ENCODE measurements at places on chromosomes 7 and 10.

GRCh38 chr7:38881947-38882684 is 26.9 kb downstream of the VPS41 start:
- no peak for DNase-seq

- DNase-seq: no peak
Observed at GRCh38 chr7:140426130-140426529, 22.3 kb downstream of the RAB19 start.

GRCh38 chr10:132836832-132837540 is 51.0 kb upstream of the NKX6-2 start:
- peak; percentile 49 for DNase-seq

GRCh38 chr10:124716369-124716768 is 27.8 kb downstream of the FAM53B start:
- no peak for DNase-seq

GRCh38 chr7:95723583-95724180 is 48.7 kb upstream of the DYNC1I1 start:
- no peak for DNase-seq

GRCh38 chr7:29995652-29996051 is 6.1 kb upstream of the SCRN1 start:
- DNase-seq: no peak

DNA sequence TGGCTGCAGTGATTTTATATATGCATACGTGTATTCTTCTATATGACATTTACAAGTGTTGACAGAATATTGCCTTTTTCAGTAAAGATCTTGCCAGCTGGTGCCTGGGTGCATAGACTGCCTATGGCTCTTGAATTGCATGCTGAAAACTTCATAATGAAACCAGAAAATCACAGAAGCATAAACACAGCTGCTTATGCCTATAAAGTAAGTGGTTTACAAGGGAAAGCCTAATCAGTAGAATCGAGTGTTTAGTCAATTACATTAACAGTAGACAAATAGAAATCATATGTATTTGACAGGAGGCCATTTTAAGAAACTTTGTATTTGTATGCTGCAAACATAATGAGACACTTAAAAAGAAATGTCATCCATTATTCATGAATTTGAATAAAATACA is 82.5 kb downstream of the TMEM168 start:
- DNase-seq: no peak

GRCh38 chr10:24292304-24293293 is 83.7 kb downstream of the KIAA1217 start:
- DNase-seq: no peak

GRCh38 chr10:121437596-121437995 is 160.6 kb downstream of the FGFR2 start:
- no peak for DNase-seq

DNA sequence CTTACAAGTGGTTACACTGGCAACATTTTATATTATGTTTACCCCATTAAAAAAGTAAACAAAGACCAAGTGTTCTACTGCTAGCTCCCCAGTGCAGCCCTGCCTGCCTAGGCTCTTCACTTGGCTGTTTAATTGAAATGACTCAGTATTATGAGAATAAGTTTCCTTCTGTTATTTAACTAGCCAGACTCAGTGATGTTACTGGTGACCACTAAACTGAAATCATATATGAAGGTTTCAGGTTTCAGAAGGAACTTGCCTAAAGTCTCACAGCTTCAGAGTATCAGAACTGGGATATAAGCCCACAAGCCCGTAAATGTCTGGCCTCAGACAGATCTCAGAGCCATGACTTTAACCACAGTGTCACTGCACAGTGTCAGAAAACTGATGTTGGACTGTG is 66.8 kb upstream of the EXOC4 start:
- no peak for DNase-seq

GRCh38 chr7:140222814-140223213 is 46.0 kb upstream of the KDM7A start:
- DNase-seq: no peak

GRCh38 chr7:77197141-77197540 is 2.5 kb downstream of the FGL2 start:
- no peak for DNase-seq

- no peak for DNase-seq
Observed at GRCh38 chr10:49212783-49213182, 24.6 kb upstream of the TMEM273 start.

- no peak for DNase-seq
Observed at GRCh38 chr10:68032113-68032512, 43.0 kb downstream of the HERC4 start.

- no peak for DNase-seq
Observed at GRCh38 chr7:24283554-24283896, 465 bp upstream of the NPY start.

DNA sequence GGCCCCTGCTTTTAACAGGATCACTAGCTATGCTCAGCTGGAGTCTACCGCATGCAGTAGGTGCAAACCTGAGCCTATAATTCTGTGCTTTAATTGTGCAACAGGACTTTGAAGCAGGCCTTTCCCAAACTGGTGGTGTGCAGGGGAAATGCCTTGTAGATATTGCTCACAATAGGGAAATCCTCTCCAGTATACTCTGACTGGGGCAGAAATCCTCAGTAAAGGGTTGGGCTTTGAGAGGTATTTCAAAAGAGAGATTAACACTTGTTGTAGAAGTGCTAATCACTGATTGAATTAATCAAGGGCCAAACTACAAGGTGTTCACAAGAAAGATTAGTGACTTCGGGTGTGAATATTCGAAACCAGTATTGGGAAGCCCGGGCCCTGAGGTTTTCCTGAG is 58.5 kb upstream of the EXOC6 start:
- no peak for DNase-seq

GRCh38 chr10:82358486-82359099 is 483.6 kb downstream of the NRG3 start:
- no peak for DNase-seq

- DNase-seq: no peak
Observed at GRCh38 chr10:66931949-66932343, 6.1 kb downstream of the LRRTM3 start.

- DNase-seq: no peak
Observed at GRCh38 chr7:101537205-101537604, 91.9 kb downstream of the MYL10 start.

GRCh38 chr10:13765641-13766341 is 179.0 kb downstream of the PRPF18 start:
- no peak for DNase-seq

- DNase-seq: no peak
Observed at GRCh38 chr10:121137533-121137932, 286.4 kb downstream of the WDR11 start.

DNA sequence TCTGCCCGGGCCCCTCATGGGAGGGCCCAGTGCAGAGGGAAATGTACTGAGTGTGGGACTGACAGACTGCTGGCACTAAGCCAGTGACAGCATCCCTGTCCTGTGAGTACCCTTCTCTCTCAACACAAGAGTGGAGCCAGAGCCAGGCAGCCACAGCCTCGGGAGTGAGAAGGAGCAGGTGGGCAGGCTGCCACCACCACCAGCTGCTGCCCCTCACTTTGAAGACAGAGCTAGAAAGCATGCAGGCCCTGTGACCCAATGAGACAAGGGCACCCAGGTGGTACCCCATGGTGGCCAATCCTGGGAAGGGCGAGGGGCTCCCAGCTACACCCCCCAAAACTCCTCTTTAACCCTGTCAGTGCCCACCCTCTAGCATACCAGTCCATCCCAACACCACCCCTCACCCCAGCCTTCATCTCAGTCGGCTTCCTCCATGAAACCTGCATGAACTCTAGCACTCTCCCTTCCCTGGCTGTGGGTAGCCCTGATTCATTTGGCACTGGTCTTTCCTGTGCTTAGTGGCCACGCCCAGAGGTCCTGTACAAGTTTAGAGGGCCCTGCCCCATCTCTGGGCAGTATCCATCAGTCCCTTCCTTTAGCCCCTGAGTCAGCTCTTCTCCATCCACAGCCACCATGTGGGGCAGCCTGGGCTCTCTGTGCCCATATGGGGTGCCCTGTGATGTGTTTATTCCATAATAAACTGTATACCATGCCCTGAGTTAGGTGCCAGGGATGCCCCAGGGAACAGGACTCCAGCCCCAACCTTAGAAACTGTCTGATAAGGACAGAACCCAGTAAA is 207.0 kb upstream of the ZMIZ1 start:
- no peak for DNase-seq

GRCh38 chr7:29146057-29146706 is at the start of gene CPVL:
Gene CPVL, minus strand, starts transcription at chr7:29146537. Its CDS starts 25,476 bp downstream, at chr7:29121061.
- no peak for DNase-seq

DNA sequence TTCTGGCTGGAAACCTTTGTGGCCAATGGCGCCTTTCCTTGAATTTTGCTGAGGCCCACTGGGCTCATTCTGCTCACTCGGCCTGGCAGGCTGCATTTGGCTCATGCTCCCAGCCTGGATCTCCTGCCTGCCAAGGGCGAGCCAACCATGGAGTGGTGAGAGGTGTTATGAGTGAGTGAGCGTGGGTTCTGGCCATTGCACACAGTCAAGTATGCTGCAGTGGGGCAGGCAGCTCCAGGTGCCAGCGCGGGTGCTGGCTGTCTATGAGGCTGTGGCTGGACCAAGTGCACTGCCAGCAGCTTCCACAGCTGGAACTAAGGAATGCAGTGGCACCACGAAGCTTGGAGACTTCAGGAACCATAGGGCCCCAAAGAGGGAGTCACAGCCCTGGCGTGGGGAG is 42.2 kb upstream of the TUBB8 start:
- DNase-seq: no peak

DNA sequence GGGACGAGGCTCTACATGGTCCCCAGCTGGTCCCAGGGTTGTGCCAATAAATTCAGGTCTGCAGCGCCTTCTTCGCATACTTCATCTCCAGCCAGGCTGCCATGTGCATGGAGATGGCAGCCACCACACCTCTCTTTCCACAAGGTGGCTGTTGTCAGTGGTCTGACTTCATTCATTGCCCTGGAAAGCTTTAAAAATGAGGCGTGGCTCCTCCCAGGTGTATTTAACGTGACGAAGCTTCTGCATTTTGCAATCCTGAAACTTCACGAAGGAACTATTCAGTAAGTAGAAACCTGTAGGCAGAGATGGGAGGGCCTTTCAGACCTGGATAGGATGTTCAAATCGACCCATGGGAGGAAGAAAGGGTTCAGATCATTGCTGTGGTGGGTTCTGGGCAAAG is 53.7 kb downstream of the PFKFB3 start:
- DNase-seq: no peak

- no peak for DNase-seq
Observed at GRCh38 chr7:21656796-21657195, 114.0 kb downstream of the DNAH11 start.

- DNase-seq: no peak
Observed at GRCh38 chr10:75358132-75358531, 43.4 kb downstream of the ZNF503 start.

GRCh38 chr10:88045096-88045495 is 181.7 kb downstream of the PTEN start:
- no peak for DNase-seq

DNA sequence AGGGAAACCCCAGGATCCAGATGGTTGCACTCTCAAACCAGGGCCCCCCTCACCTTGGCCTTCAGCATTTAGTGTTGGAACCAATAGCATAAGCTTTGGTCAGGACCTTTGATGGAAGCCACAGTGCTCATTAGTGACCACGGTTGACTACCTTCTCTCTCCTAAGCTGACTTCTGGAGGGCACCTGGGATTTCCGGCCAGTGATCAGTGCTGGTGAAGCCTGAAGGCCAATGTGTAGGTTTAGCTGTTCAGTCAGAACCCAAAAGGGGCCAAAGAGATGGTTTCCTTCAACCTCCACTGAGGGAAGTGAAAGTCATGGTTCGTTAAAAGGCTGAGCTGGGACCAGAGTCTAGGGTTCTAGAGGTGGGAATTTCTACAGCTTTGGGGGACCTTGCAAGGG is 46.4 kb downstream of the TCF7L2 start:
- no peak for DNase-seq

DNA sequence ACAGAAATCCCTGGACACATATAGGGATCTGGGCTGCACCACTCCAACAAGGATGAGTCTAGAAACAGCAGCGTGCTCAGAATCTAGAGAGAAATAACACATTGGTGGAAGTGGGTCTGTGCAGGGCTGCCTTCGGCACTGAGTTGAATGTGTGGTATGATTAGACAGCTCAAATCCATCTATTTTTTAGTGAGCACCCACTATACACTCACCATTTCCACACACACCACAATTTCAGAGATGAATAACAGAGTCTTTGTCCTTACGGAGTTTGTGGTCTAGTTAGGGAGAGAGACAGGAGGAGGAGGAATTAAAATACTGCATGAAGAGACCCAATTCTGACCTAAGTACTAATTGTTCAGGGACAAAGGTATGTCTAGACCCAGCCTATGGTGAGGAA is 44.2 kb downstream of the JAZF1 start:
- no peak for DNase-seq

Data from stimulated activated CD4-positive, alpha-beta T cell treated with anti-CD3 and anti-CD28 coated beads, Interleukin-1b, Interleukin-23, amount 100 ng/mL, for 4 hours (primary cell).